Ureter (tissue), 1 donor: ENCODE measurements at places on chromosomes 12 and 14. TPM values are rescaled to one million over a fixed set of nuclear protein-coding genes. Genes with fewer than 3 reads are reported as not detected.

TTC9 gene
- 7.0 TPM for total RNA-seq

NRXN3 gene
- total RNA-seq, result 6.7 TPM

VWF gene
- total RNA-seq, result 173 TPM

RASSF9 gene
- 2.0 TPM for total RNA-seq

TGM1 gene
- 7.7 TPM for total RNA-seq

TSPAN8 gene
- total RNA-seq, result 2.1 TPM

KLHDC1 gene
- total RNA-seq, result 9.8 TPM

CCDC196 gene
- not detected for total RNA-seq

LRP1 gene
- 180 TPM for total RNA-seq

MYO1A gene
- 0.23 TPM for total RNA-seq

SLC11A2 gene
- 78.4 TPM for total RNA-seq

PLXNC1 gene
- total RNA-seq, result 10.3 TPM

GALNT9 gene
- 0.44 TPM for total RNA-seq

ITGA7 gene
- total RNA-seq, result 99.7 TPM

GPR65 gene
- 1.3 TPM for total RNA-seq

MANSC1 gene
- 38.9 TPM for total RNA-seq

CAPZA3 gene
- total RNA-seq, result not detected

POP5 gene
- 54.6 TPM for total RNA-seq

DLK1 gene
- 0.39 TPM for total RNA-seq

IAPP gene
- not detected for total RNA-seq

TAS2R19 gene
- total RNA-seq, result 14.2 TPM

KRT79 gene
- total RNA-seq, result not detected

SYCP3 gene
- total RNA-seq, result not detected

KRT81 gene
- not detected for total RNA-seq

RNASE3 gene
- not detected for total RNA-seq

PIWIL1 gene
- not detected for total RNA-seq

GPR162 gene
- 2.5 TPM for total RNA-seq

NAB2 gene
- 16.2 TPM for total RNA-seq

OR4N5 gene
- total RNA-seq, result not detected

BRF1 gene
- 48.7 TPM for total RNA-seq

ABCC9 gene
- 22.1 TPM for total RNA-seq

MYF6 gene
- not detected for total RNA-seq

BICDL1 gene
- 17.2 TPM for total RNA-seq

B4GALNT1 gene
- total RNA-seq, result 3.3 TPM

GUCY2C gene
- not detected for total RNA-seq

ATL1 gene
- 8.8 TPM for total RNA-seq

SDS gene
- total RNA-seq, result 6.4 TPM

SH2B3 gene
- total RNA-seq, result 20.4 TPM

NANOG gene
- 2.5 TPM for total RNA-seq

MYRFL gene
- total RNA-seq, result not detected

ABCD2 gene
- 4.6 TPM for total RNA-seq

PTHLH gene
- 0.86 TPM for total RNA-seq

SOCS2 gene
- total RNA-seq, result 39.5 TPM

SUSD6 gene
- 41.6 TPM for total RNA-seq

ADGRD1 gene
- total RNA-seq, result 80.2 TPM

KRT4 gene
- total RNA-seq, result 0.81 TPM

KRT75 gene
- not detected for total RNA-seq

RESF1 gene
- 68.1 TPM for total RNA-seq

CCDC175 gene
- not detected for total RNA-seq

SRRM4 gene
- not detected for total RNA-seq

PRMT5 gene
- total RNA-seq, result 80.9 TPM

SCN8A gene
- total RNA-seq, result 2.2 TPM

LRFN5 gene
- total RNA-seq, result 12.6 TPM

VRTN gene
- not detected for total RNA-seq

PLEKHG7 gene
- total RNA-seq, result 4.2 TPM

KRT80 gene
- total RNA-seq, result 4.6 TPM
